ENCODE measurements at places on chromosomes 6 and 20.

GRCh38 chr6:139955366-139956155 lies 581.1 kb upstream of the CITED2 start:
- no peak for DNase-seq

- no peak for DNase-seq
These were observed 167.9 kb downstream of the PLCB1 start for GRCh38 chr20:8299921-8300320.

DNA sequence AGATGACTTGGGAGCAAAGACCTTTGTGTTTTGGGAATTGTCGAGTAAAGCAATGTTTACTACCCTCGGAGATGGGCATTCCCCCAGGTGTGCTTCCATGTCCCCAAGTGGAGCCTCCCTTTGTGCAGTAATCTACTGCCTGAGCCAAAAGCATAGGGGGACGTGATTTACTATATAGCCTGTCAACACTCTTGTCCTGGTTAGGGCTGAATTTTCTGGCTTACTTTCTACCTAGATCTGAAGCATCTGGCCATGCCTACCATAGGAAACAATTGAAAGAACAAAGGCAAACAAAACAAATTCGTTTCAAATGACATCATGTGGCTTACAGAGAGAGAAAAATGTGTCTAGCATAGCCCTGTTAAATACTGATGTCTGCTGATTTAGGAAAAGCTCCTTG lies 350.6 kb downstream of the SAMD5 start:
- DNase-seq, result no peak

GRCh38 chr6:130517444-130517931 lies 151.7 kb downstream of the TMEM200A start:
- no peak for DNase-seq

- DNase-seq, result no peak
These were observed 373.9 kb upstream of the ID4 start for GRCh38 chr6:19463250-19463649.

Measured in activated CD8-positive, alpha-beta memory T cell treated with anti-CD3 and anti-CD28 coated beads for 1 hour (primary cell).